ENCODE measurements at places on chromosomes 5 and 9. TPM values are rescaled to one million over a fixed set of nuclear protein-coding genes. Genes with fewer than 3 reads are reported as not detected.

DNA sequence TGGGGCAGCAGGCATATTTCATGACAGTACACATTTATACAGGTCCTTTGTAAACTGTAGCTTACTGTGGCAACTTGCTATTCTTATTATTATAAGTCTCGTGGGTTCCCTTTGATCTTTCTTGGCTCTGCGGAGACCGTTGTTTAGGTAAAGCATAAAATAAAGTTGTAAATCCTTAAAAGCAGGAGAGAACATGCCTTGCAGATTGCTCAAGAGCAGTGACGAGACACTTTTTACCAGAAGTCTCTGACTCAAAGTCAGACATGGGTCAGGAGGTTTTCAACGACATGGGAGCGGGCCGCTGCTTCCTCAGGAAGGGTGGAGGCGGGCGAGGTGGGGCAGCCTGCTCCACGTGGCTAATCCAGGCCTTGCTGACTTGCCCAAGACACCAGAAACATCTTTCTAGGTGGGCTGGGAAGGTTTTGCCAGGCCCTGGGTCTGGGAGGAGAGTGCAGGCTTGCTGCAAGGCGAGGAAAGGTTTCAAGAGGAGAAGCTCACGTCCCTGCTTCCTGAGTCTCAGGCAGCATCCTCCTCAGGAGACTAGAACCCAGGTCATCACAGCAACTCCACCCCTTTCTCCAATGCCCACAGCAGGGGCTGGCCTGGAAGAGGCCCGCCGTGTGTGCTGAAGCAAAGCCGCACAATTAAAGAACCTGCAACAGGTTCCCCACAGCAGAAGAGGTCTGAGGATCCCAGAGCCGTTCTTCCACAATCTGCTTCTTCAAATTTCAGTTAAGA is 6.5 kb downstream of the TBC1D2 start:
- DNase-seq, result no peak

NMUR2 gene
- total RNA-seq, result not detected

DNA sequence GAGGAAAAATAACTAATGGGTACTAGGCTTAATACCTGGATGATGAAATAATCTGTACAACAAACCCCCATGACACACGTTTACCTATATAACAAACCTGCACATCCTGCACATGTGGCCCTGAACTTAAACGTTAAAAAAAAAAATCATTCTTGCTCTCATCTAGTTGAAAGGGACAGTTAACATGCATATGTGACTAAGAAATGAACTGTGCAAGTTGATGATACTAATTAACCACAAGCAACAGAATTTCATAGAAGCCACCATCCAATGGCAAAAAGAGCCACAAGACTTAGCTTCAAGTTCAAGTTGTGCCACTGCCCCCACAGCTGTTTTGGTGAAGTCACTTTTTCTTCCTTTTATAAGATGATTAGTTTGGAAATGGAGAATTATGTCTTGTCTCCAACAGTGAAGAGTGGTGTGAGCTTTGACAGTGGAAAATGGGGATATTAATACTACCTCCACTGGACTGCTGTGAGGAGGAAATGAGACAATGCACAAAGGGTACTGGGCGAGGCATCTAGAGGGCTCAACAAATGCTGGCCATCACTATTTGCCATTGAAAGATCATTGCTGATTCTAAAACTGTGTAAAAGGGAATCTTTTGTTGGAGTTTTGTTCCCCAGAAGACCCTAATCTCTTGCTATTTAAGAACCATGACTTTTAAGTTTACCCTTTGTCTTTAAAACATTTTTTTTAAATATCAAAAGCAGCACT is 202.1 kb downstream of the EBF1 start:
- no peak for DNase-seq

DNA sequence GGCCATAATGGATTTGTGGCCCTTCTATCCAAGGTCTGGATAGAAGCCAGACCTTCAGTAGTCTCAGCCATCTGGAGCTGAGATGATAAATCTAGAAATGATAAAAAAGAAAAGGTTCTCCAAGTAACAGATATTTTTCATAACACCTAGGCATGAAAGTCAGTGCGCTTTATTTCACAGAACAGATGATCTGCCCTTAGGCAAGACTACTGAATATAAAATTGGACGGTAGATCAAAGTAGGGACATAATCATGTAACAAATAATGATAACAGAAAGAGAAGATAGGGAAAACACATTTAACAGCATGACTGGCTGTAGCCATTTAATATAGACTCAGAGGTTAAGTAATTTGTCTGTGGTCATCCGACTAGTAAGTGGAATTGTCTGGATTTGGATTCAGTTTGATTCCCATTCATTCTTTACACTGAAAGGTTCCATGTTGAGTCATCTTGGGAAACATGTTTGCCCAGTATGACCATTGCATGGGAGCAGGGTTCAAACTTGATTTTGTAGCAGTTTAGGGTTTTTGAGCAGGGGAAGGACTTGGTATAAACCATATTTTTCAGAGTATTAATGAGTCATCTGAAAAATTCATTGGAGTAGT is 4.1 kb upstream of the CAVIN4 start:
- DNase-seq, result no peak

PNPLA7 gene
- total RNA-seq, result 0.20 TPM

GRCh38 chr9:35164711-35165110 is 2.9 kb downstream of the UNC13B start:
- peak; percentile 74 for DNase-seq

DNA sequence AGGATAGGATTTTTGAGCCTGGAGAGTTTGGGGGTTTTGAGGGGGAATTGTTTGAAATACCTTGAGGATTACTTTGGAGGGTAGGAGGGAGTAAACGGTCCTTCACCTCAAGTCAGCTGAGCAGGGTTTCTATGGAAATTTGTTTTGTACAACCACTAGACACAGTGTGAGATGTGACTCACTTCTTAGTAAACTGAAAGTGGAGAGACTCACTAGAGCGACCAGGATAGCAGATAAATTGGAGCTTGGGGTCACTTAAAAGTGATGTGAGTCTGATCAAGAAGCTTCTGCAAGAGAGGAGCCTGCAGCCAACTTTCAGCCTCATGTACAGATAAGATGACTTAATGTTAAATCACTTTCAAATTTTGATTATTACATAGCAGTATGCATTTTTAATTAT is 1945.9 kb upstream of the NUDT12 start:
- DNase-seq, result no peak

DNA sequence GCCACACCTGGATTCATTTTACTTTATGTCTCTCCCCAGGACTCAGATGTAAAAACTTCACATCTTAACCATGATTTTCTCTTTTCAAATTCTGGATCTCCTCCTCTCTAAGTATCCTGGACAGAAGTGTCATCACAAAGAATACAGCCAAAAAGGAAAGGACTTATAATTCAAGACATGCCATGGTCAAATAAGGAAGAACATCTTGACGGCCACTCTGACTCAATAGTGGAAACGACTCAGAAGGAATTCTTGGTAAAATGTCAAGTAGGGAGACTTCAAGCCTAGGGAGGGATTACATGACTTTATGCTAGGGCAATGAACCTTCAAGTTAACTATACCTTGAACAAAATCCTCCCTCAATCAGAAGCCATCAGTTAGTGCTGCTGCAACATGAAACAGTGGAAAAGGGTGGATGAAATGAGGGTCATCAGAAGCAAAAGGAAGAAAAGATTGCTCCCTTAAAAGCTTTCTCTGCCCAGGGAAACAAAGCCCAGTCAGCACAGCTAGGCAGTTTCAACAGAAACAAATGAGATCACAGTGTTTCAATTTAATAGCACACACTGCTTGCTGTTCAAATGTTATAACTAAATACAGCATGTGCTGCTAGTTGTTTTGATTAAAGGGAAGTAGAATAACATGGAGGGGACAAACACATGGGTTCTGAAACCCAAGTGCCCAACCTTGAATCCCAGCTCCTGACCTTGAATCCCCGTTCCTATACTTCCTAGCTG is 101.4 kb downstream of the LPAR1 start:
- no peak for DNase-seq

All from pulmonary artery endothelial cell (primary cell).